Stimulated activated CD8-positive, alpha-beta memory T cell treated with anti-CD3 and anti-CD28 coated beads, Interleukin-15, amount 100 ng/mL, for 24 hours (primary cell): ENCODE measurements at places on chromosomes 7 and 10.

GRCh38 chr10:77011874-77012811, 625.5 kb downstream of the KCNMA1 start:
- no peak for DNase-seq

GRCh38 chr10:42734536-42734935, 48.1 kb upstream of the BMS1 start:
- no peak for DNase-seq

DNA sequence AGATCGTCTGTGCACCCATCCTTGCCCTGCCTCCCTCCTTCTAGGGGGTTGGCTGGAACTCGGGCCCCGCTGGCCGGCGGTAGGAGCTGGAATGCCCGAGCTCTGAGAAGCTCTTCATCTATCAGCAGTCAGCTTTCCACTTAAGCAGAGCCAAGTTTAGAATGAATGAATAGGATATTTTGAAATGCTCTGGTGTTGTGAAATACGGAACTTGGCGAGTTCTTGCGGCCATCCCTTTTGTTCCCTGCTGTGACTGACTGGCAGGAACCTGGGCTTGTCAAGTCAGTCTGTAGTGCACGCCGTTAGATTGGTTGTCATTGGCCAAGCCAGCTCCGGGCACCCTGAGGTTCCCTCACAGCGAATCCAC, 33.3 kb downstream of the FOXK1 start:
- DNase-seq = no peak

DNA sequence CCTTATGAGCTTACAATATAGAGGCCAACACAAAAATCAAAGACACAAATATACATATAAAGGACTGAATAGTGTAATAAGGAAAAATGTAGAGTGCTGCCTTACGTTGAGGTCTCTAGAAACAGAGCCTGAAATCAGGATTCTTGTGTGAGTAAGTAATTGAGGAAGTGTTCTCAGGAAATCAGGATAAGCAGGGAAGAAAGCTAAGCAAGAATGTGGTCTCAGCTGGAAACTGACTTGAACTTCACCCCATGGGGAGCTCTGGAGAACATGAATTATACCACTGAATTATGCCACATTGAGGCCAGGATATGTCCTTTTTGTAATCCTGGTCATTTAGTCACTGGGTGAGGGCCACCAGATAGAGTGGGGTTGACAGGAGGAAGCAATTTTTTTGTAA, 191.9 kb downstream of the ETV1 start:
- DNase-seq = no peak
